Renal cortex interstitium (tissue), 15 donors: ENCODE measurements at places on chromosomes 5 and 9.

DNA sequence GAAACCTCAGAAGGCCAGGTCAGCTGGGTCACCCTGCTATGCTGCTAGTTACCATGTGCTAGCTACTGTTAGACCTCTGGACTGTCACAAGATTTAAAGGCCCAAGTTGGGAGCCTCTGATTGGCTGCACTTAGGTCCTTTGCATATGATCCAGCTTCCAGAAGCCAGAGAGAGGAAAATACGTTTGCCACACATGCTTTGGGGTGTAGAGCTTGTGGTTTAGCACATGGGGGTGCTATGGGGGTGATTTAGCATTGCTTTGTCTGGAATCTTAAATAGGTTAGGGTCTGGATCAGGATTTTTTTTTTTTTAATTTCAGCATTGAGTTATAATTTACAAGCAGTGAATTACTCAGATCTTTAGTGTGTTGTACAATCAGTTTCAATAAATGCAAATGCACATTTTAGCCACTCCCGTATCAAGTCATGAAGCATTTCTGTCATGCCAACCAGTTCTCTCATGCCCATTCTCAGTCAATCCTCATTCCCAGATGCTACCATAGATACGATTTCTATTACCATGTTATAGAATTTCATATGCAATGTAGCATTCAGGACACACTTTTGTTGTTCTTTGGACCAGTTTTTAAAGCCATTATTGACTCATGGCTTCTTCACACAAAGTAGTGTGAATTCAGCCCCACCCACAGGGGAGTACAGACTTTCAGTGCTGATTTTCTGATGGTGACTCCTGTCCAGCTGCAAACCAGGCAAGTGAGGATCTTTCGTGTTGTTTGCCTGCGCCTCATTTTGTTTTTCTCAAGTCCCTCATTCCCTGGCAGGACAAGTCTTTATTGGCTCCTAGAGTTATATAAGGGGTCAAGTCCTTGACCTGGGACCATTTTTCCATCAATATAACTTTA, 250.4 kb downstream of the LRRC70 start:
- DNase-seq = no peak

GRCh38 chr5:110549301-110549700, 177.2 kb downstream of the TMEM232 start:
- DNase-seq = no peak

DNA sequence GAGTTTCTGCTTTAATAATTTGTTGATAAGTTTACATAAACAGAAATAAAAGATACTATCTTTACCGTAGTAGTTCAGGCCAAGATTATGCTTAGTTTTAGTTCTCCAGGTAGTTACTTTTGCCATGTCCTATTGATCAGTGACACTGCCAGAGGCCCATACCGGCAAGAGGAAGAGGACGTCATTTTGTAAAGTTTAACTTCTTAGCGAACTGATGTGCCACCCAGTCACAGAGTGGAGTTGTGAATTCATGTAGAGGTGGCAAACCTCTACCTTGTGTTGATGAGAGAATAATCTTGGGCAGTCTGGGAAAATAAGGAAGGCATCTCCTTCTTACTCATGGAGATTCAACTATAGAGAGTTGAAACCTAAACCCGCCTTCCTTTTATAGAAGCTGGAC, 21.8 kb downstream of the RGMB start:
- DNase-seq = no peak

DNA sequence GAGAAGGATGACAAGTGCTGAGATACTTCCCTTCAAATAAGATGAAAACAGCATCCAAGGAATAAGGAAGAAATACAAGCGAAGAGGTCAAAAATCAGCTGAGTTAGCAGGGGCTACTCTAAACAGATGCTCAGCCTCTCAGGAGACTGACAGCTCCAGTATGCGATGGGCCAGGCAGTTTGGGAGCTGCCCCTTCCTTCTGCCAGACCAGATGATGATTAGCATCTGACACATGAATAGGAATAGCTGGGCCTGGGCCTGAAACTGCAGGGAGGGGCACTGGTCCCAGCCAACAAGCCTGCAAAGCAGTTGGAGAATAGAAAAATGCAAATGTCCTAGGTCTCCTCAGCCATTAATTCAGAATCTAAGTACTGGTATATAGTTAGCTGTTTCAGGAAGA, 13.1 kb upstream of the MAP3K1 start:
- no peak for DNase-seq

DNA sequence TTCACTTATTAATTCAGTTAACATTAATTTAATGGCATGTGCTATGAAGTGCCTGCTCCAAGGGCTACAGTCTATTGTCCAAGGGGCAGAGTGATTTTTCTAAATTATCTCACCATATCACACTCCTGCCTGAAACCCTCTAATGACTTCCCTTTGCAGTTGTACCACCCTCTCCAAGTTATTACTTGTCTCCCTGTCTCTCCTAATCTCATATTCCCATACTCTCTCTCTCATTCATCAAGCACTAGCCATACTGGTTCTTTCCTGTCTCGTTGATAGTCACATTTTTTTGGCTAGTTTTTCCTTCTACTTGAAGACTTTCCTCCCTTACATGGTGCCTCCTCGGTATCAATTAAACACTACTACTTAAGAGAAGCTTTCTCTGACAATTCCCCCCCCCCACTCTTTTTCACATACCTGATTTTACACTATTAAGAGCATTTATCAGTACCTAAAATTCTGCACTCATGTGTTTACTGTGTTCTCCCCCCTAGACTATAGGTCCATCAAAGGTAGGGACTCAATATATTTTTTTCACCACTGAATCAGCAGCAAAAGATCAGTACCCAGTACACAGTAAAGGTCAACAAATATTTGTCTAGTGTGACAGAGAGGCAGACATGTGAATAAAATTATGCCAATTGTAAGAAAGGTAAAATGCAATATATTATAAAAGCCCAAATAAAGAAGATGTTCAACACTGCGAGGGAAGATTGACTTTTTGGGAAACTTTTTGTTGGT, 19.0 kb downstream of the RICTOR start:
- DNase-seq = no peak

DNA sequence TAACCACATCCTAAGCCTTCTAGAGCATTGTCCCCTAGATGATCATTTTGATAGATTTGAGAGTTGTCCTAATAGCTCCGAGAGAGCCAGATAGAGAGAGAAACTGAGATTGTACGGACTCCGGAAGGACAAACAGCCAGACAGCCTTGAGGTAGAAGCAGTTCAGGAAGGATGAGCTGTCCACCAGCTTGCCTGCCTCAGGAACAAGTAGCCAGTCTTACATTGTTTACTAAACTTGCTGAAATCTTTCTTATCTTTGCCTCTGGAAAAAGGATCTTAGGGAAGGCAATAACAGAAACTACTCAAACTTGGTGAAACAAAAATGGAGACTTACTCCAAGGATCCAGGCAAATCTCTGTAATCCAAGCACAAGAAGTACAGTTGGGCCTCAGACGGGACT, 39.0 kb upstream of the SAP30L start:
- DNase-seq = no peak

- no peak for DNase-seq
Observed at GRCh38 chr5:175772747-175773533, 98.4 kb upstream of the CPLX2 start.

DNA sequence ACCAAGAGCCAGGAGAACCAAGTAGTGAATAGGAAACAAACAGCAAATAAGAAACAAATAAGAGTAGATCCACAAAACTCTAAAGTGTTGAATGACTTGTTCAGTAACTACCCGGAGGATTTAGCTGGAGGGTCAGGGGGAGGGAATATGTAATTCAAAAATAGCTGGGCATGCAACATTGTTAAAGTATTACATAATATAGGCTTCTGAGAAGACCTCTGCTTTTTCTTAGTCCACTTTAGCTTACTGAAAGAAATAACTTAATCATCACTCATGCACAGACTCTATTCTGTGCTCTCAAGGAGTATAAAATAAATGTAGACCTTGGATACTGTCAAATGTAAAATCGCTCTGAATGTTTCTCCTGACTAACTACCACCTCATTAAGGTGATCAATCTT, 183.2 kb upstream of the POU5F2 start:
- DNase-seq = no peak

DNA sequence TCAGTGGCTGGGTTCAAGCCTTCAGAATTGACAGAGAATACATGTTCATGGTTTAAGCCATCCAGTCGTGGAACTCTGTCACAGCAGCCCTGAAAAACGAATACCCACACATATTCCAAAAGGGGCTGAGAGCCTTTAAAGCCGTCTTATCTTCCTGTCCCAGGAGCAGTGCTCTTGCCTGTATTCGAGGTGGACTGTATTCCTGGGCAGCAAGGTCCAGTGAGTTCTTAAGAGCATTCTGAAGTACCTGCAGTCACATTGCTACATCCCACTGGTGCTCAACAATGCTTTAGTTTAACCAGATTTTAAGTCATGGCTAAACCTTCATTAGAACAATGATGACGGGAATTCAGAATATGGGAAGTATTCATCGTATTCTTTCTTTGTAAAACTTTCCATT, 380.7 kb upstream of the KLF4 start:
- no peak for DNase-seq

GRCh38 chr9:79477241-79477840, 94.4 kb upstream of the TLE4 start:
- DNase-seq = no peak

DNA sequence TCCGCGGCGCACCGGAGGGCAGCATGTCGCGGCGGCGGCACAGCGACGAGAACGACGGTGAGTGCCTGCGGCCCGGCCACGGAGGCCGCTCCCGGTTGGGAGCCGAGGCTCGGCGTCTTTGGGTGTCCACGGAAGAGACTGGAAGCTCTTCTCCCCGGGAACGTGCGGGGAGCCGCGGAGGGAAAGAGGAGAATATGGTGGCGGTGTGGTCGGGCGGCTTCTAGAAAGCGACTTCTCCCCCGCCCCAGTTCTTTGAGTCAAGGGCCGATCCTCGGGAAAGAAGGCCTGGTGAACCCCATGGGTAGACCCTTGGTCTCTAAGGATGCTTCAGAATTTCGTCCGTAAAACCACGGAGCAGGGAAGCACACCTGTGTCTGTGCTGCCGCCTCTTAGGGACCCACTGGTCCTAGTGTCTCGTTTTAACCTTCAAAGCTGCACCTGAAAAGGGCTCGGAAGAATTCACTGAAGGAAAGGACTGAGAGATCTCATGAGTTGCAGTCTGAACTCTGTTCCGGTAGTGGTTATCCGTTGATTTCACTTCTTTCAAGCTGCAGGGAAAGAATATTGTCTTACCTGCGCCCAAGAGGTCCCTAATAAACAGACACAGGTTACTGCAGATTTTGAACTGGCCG, 354 bp downstream of the NCBP1 start:
- peak; percentile 9 for DNase-seq

DNA sequence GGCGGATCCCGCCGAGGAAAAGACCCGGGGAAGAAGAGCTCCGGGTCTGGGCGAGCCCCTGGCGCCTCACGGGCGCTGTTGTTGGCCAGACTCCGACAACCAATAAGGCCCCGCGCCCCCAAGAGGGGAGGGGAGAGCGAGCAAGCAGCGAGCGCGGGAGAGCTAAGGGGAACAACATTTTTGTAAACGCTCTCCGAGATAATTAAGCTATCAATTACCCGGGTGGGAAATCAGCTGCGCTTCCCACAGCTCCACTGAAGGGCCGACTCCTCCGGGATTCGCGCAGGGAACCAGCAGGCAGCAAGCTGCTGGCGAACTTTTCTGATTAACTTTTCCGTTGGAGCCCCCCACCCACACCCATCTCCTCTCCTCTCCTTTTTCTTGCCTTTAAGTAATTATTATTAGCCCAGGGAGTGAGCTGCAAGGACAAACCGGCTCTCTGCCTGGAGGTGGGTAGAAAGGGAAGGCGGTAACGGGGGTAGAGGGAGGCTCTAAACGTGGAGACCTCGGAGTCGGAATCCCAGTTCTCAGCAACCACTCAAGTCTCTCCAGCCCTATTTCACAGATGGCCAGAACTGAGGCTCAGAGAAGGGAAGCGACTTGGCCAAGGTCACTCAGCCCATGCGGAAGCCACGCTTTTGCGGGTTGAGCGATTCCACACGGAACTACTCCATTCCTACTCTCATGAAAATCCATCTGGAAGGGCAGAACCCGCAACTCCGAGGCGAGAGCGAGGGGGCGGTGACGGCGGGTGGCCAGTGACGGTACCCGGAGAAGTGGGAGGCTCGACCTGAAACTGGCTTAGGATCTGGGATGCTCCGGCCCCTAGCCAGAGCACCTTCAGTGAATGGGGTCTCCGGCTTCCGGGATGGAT, 1.3 kb downstream of the ASTN2 start:
- no peak for DNase-seq

DNA sequence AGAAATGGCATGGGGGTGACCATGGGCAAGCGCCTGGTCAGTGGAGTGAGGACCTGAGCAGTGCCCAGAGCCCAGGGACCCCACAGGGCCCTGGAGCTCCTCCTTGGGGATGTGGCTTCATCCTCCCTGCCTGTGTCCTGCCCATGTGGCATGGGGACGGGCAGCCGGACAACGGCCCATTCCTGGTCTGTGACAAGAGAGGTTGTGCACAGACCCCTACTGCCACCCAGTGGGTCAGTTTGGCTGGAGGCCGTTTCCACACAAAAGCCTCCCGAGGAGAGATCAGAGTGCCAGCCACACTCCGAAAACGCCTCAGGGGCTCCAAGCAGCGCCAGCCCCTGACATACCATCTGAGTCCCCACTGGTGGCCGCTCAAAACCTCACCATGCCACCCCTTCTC, 19.8 kb downstream of the SLC6A18 start:
- DNase-seq = no peak

DNA sequence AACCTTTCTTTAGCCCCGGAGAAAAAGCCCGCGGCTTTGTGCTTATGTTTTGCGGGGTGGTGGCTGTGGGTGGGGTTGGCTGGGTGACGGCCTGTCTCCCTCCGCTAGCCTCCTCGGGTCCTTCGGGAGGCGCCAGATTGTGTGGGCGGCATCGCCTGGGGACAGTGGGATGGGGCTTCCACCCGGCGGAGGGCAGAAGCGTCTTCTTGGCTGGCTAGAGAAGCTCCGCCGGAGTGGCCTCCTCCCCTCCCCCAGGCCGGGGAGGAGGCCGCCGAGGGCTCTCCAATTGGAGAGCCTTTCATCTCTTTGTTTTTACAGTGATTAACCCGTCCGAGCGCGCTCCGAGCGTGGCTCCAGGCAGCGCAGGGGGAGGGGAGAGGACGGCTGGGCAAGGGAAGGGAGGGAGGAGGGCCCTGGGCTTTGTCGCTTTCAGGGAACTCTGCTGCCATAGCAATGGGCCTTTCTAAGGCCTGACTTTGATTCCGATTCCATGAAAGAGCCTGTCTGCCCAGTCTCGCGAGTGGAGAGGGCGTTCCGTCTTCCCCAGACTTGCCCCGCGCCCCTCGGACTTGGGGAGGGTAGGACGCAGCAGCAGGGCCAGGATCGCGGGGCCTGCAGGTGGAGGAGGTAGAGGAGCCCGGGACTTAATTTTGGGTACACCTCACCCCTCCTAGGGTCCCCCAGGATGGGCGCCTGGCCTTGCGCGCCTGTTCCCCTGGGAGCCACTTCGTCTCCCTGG, 36.7 kb upstream of the TIFAB start:
- DNase-seq = peak; percentile 40

GRCh38 chr9:112349008-112349333, 15.6 kb upstream of the PTBP3 start:
- no peak for DNase-seq

- no peak for DNase-seq
Observed at GRCh38 chr9:27189426-27189825, 80.4 kb downstream of the TEK start.

DNA sequence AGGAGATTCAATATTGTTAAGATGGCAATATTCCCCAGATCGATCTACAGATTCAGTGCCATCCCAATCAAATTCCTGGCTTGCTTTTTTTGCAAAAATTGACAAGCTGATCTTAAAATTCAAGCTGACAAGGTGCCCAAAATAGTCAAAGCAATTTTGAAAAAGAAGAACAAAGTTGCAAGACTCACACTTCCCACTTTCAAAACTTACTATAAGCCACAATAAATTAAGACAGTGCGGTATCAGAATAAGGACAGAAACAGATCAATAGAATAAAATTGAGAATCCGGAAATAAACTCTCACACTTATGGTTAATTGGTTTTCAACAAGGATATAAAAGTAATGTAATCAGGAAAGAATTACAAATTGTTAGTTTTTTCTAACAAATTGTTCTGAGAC, 97.1 kb downstream of the NRG2 start:
- no peak for DNase-seq
